ENCODE measurements at places on chromosomes 7 and 10.

GRCh38 chr10:71770255-71770654, 3.1 kb downstream of the VSIR start:
- DNase-seq: no peak

GRCh38 chr10:488081-488932, 201.2 kb downstream of the DIP2C start:
- DNase-seq: no peak

GRCh38 chr7:20730611-20731010, 56.1 kb downstream of the SP8 start:
- no peak for DNase-seq

GRCh38 chr7:41188163-41189130, 514.4 kb downstream of the INHBA start:
- peak; percentile 91 for DNase-seq

- peak; percentile 27 for DNase-seq
These were observed at the start of gene LANCL2 for GRCh38 chr7:55365205-55365674. Gene LANCL2, plus strand, starts transcription at chr7:55365337. Its CDS starts 689 bp downstream, at chr7:55366026.

DNA sequence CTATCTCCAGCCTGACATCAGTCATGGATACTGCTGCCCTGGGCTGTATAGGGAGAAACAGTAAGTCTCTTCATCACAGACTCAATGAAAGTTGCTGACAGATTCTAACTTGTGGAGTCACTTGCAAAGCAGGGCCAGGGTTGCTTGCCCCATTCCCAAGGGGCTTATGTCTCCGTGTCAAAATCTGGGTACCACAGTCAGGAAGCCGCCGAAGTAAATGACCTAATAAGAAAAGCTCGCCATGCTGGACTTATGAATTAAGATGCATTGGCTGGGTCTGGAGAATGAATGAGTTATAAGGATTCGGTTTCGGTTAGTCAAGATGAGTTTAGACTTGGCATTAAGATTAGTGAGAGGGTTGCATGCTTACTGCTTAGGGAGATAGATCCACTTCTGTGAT, 10.8 kb upstream of the OR6V1 start:
- no peak for DNase-seq

DNA sequence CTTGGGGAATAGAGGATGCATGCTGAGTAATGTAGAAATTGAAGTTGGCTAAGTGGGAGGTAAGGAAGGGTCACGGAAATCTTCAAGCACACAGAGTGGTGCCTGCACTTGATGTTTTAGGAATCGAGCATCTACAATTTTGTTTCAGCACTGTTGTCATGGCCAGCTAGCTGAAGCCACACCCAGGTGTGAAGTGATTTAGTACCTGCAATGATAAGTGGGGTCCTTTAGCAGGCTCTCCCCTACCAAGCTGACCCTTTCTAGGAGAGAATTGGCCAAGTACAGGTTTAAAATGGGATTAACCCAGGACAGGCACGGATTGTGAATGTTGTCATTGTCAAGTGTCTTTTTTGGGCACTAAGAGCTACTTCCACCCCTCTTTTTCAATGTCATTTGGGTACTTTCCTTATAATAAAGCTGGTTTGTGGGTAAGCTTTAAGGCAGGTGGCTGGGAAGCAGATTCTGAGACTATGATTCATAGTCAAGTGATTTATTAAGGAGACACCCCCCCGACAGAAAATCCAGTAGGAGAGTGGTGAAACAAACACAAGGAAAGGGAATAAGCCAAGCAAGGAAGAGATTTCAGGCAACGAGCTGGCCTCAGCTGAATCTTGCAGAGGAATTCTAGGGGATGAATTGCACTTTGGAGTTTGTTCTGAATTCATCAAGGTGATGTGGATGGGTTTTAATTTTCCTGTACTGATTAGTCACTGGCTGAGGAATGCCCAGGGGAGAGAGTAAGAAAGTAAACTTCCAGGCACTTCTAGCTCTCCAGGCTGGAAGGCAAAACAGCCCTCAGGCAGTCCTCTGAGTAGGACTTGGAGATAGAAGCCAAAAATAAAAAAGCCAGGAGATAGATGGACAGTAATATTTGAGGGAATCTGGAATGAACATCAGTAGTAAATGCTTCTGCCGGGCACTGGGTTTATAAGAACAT, 1128.4 kb downstream of the SORCS3 start:
- DNase-seq: no peak

GRCh38 chr7:33873518-33873917, 31.8 kb upstream of the BMPER start:
- DNase-seq: peak; percentile 41

- no peak for DNase-seq
These were observed 167.8 kb upstream of the AUTS2 start for GRCh38 chr7:69430384-69431021.

DNA sequence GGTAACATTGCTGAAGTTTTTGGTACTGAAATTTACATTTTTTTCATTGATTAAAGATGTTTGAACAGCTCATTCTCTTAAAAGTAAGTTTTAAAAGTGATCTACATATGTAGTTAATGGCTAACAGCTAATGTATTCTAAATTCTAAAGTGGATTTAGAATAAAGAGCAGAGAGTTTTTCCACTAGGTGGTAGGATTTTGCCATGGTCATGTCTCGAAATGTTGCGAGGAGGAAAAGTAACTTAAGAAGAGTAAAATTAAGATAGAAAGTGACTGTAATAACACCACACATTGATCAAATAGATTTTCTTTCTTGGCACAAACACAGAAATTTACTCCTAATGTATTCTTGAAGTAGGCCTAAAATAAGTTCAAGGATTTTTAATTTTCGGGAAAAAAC, 19.8 kb downstream of the LSMEM1 start:
- no peak for DNase-seq

GRCh38 chr7:98826811-98827231, 43.0 kb downstream of the TMEM130 start:
- no peak for DNase-seq

DNA sequence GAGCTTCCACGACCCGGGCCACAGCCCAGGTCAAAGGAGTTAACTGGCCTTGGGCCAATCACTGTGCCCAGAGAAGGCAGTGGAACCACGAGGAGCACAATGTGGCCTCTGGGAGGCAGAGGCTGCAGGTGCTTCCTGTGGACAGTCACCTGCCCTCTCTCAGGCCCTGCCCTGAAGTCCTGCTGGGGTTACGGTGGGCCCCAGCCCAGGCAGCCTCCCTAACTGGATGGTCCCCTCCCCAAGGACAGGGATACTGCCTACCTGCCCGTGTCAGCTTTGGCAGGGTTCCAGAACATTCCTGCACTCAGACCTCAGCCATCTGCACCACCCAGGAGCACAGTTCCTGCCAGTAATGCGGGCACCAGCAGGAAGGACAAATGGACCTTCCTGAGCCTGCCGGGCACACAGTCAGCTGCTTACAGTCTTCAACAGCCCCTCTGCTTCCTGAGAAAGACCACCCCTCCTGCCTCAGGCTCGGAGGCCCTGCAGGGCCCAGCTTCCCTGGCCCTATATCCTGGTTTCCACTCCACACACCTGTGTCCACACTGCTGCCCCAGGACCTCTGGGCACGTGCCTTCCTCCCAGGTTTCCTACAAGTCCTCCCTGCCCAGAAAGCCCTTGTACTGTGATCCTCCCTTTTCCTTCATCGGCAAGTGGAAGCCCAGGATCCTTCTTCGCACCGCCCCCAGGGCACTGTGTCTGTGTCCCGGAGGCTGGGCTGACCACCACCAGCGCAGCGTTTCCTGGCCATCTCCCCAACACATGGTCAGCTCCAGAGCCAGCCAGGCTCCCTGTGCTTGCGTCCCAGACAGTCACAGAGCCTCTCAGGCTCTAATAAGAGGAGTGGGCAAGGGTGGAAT, 23.3 kb downstream of the WDR86 start:
- DNase-seq: no peak

All from astrocyte (in vitro differentiated cells and primary cell).